Cardiac fibroblast (primary cell): ENCODE measurements at places on chromosomes 3 and 15.
A peak's percentile ranks its signal among the peaks of the same experiment; 100 is the strongest.

DNA sequence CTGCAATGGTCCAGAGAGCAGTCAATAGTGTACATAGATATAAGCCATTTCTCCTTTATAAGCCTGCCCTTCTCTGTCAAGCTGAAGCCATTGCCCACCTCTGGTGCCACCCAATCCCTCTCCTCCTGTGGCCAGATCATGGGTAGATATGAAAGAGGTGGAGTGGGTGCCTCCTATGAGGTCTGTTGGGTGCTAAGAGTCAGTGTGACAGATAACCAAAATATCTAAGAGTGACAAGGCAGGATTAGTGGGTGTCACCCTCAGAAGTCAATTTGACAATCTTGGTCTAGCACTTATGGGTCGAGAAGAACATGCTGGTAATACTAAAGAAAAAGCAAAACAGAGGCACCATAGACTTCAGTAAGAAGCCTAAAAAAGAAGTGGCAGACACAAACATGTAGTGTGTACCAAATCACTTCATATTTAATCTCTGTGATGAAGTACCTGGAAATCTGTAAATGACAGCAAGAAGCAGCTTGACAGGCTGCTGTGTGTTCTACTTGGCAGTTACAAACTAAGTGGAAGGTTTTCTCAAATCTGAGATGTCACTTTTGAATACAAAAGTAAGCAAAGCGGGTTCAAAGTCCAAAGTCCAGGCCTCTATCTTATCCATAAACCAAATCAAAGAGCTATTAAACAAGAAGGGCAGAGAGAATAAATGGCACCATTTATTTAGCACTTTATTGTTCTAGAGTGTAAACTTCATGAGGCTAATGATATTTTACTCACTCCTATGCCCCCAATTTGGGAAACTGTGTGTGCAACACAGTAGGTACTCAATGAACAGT, 118.9 kb upstream of the EOMES start:
- DNase-seq: no peak

- no peak for DNase-seq
Measured at GRCh38 chr3:45567730-45568172, 26.8 kb upstream of the LIMD1 start.

DNA sequence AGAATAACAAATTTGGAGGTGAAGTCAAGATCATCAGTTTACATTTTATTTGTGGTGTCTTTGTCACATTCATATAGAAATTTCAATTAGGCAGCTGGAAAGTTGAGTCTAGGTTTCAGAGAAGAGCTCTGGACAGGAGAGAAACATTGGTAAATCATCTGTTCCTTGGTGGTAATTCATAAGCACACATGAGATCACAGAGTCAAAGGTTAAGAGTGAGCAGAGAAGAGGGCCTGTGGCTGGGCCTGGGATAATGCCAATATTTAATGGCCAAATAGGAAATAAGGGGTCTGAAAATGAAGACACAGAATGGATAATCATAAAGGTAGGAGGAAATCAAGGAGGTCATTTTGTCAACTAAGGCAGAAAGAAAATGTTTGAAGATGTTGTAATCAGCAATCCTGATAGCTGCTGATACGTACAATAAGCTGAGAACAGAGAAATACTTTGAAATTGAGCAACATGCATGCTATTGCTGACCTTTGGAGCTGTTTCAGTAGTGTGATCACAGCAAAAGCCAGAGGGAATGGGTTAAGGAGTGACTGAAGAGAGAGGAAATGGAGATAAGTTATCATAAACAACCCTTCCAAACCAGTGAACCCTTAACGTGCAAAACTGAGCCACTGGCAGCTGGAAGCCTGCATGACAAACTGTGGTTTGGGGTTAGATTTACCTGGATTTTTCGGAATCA, 692.8 kb downstream of the AGBL1 start:
- DNase-seq: no peak

DNA sequence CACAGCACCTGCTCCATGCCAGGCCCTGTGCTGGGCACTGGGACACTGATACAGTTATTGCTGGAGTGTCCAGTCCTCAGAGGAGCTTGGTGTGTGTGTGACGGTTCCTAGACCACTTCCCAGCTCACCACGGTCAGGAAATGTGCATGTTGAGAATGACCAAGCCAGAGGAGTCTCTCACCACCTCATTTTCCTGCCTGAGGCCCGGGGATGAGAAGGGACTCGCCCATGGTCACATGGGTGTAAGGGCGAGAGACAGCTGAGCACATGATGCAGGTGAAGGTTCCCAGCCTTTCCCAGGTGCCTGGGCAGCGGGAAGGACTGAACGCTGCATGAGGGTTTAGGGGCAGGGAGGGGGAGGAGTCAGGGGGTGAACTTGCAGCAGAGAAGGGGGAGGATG, 180.9 kb upstream of the TLE3 start:
- DNase-seq: no peak

DNA sequence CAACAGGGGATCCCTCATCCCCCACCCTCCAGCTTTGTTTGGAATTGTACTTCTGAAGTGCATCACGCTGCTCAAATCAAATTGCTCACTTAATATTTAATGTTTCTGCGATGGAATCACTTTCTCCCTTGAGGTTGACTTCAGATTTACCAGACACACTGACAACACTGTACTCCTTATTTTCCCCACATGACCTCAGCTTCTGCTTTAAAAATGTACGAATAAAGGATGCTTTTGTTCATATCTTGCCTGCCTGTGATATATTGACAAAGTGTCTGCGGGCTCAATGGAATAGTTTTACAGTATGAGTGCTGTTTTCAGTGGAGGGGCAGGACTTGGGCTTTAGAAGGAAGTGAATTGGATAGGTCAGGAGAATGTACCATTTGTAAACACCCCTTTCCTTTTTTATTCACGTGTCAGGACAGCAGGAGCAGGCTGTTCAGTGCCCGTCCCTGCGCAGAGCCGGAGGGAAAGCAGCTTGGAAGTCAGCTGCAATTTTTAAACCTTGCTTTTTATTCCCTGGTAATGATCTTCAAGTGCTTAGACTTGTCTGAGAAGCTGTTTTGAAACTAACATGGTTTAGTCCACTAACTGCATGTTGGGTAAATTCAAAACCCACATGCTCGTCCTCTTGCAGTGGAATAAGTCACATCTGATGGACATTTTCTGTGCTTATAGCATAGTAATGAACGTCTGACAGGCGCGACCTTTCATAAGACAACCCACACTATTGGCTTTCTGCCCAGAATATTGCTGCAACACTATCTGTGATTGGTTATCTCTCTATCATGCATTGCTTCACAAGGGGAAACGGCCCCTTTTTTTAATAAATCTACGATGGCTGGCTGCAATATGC, 29.9 kb downstream of the MBNL1 start:
- peak; percentile 96 for DNase-seq

DNA sequence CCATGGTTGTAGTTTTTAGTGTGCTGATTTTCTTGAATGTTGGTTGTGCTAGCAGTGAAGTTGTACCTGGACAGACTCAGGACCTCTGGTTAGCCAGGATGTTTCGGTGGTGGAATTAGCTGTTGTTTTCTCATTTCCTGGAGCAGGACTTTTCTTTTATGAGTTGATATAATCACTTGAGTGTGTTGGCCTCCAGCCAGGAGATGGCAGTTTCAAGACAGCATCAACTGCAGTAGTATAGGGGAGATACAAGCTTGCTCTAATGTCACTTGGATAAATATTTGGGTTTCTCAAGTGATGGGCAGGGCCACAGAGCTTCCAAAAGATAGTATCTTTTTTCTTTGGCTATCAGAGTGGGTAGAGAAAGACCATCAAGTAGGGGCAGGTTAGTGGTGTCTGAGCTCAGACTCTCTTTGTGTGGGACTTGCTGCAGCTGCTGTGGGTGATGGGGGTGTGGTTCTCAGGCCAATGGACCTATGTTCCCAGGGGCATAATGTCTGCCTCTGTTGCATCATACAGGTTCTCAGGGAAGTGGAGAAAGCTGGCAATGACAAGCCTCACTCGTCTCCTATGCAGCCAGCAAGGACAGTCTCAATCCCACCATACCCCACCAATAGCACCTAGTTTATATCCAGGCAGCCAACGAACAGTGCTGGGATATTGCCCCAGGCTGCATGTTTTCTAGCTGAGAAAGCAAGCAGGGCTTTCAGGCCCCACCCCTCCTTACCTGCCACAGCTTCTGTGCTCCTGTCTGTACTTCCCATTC, 14.6 kb upstream of the OR5K2 start:
- DNase-seq: no peak

DNA sequence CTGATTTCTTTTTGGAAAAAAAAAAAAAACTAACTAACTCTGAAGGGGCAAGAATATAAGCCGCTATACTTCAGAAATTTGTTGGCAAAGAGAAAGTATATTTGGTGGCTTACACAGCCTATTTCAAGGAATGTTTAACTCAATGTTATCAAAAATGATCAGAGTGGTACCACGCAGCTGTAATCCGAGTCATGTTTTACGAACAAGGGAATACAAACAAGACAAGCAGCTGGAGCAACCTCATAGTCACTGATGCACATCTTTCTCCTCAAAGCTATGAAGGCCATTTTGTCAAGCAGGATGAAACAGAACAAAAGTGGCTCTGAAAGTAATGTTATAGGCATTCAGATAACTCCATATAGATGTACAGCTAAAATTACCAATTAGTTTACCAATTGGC, 81.2 kb downstream of the SCAPER start:
- no peak for DNase-seq

DNA sequence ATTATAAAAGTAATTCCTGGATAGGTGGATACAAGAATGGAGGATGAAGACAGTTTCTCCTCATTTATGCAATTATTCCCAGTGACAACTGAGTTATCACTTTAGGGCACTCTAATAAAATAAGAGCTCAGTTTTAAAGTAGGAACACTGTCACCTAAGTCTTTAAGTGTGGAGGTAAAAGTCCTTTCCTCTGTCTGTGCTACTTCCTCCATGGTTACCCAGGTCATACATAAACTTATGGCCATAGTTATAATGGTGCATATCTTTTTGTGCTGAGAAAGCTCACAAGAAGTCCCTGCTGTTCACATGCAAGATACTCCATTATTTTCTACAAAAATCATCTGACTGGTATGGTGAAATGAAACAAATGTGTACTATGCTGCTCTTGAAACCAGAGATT, 1093.6 kb downstream of the IGSF11 start:
- DNase-seq: no peak

DNA sequence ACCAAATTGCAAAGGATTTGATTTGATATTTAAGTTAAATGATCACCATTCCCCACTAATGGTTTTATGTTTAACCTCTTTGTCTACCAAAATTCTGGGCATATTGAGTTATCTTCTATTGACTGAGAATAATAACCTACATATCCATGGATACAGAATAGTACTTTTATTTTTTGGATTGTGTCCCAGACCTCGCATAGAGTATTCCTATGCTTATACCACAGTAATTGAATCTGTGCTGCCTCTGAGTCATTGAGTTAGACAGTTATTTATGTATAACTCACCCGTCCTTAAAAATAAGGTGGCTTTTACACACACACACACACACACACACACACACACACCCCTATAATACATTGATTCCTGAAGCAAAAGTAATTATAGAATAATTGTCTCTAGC, 690.1 kb upstream of the BCHE start:
- no peak for DNase-seq

GRCh38 chr3:13710251-13710650, 161.3 kb downstream of the FBLN2 start:
- DNase-seq: no peak

- DNase-seq: peak; percentile 47
Measured at GRCh38 chr3:183188895-183189462, 26.4 kb upstream of the LAMP3 start.

DNA sequence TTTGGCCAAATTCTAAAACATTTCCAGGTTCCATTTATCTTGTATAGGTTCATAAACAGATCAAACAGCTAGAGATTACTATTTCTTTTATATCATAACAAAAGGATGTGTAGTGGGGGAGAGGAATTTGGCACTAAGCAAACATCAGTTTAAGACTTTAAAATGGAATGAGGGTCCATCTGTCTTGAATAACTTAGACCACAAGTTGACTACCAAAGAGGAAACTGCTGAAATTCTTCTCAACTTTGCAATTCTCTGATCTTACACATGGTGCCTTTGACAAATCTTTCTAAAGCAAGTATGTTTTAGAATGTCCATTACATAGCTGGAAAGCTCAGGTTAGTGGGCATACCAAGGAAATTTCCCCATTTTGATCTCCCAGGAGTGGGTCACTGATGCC, 140.5 kb upstream of the ADAMTS9 start:
- no peak for DNase-seq

GRCh38 chr3:194976049-194976451, 290.4 kb downstream of the FAM43A start:
- no peak for DNase-seq

DNA sequence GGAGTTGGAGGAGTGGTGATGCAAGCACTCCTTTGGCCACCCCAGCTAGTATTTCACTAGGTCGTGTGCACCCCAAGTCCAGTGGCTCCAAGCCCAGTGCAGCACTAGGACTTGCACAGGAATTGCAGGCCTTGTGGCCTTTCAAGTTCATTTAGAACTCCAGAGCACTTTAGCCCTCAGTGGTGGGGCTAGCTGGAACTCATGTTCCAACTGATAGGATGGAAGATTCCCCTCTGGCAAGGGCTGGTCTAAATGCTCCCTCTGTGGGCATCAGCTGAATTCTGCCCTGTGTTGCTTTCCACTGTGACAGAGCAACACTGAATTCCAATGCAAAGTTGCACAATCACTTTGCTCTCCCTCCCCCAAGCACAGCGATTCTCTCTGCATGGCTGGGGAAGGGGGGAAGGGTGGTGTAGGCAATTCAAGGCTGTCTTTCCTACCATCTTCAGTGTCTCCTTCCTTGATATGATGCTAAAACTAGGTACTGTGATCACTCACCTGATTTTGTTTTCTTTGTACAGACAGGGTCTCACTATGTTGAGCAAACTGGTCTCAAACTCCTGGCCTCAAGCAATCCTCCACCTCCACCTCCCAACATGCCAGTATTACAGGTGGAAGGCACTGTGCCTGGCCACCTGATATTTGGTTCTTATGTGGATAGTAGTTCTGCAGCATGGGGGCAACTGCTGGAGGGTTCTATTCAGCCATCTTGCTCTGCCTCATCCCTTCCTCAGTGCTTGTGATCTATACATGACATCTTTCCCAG, 10.3 kb downstream of the USF3 start:
- peak; percentile 60 for DNase-seq

DNA sequence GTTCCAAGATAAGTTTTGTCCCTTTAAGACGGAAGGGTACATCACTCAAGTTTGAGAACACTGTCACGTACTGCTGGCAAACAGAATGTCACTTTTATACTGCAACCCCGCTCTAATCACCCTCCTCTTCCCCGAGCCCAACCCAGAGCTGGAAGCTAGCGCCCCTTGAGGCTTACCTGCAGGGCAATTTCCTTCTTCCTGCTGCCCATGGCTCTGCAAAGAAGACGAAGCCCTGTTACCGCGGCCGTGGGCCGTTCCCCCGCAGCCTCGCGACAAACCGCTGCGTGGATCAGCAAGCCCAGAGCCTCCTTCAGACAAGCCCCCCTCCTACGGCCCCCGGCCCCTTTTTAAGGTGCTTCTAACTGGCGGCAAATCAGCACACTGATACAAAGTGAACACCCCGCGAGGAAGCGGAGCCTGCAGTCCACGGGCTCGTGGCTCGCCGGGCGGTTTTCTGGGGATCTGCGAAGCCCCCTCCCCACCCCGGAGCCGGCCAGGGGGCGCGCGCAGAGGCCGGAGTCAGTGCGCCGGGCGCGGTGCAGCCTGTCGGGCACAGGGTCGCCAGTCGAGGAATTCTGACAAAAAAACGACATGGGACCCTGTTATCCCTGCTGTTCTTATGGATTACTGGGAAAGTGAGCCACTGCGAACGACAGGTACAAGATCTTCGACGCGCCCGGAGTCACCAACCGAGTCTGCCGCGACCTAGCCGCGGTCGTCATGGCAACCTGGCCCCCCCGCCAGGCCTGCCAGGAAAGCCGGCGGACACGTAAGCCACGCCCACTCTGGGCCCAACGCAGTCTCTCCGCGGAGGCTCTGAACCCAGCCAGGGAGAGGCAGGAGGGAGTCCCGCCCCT, at the start of gene NME9:
Gene NME9, minus strand, starts transcription at position 725 of the 857 bp plus-strand sequence. Its CDS starts 516 bp downstream, at position 209.
- DNase-seq: peak; percentile 77
